Kasumi-1 (cell line): ENCODE measurements at places on chromosomes 7 and 10.

DNA sequence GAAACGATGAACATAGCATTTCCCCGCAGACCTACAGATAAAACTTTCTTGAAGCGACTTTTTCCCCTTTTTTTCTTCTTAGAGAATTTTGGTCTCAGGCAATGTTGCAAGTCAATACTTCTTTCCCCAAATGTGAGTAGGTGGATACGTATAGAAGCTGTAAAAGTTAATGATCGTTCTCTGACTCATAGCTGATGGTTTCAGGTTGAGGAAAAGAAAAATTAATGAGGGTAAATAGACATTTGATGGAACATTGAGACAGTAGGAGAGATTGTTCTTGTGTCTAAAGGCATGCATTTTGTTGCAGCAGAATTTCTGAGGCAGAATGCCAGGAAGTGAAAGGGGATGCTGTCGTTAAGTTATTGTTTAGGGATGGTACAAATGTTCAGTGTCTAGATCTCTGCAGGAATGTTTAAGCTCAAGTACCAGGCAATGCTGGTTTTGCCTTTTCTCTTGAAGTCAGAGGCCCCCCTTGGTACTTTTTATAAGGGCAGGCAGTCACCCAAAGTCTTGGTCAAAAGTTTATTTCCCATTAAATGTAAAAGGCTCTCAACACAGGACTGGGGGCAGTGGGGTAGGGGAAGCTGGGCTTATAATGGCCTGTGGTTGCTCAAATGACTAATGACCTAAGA lies 9.3 kb downstream of the TCF7L2 start:
- no peak for DNase-seq

GRCh38 chr7:45482451-45482850 lies 91.7 kb upstream of the ADCY1 start:
- DNase-seq = no peak

GRCh38 chr7:25314731-25315267 lies 86.5 kb upstream of the NPVF start:
- DNase-seq = no peak

GRCh38 chr7:112157072-112157471 lies 49.1 kb downstream of the DOCK4 start:
- peak; percentile 34 for DNase-seq

DNA sequence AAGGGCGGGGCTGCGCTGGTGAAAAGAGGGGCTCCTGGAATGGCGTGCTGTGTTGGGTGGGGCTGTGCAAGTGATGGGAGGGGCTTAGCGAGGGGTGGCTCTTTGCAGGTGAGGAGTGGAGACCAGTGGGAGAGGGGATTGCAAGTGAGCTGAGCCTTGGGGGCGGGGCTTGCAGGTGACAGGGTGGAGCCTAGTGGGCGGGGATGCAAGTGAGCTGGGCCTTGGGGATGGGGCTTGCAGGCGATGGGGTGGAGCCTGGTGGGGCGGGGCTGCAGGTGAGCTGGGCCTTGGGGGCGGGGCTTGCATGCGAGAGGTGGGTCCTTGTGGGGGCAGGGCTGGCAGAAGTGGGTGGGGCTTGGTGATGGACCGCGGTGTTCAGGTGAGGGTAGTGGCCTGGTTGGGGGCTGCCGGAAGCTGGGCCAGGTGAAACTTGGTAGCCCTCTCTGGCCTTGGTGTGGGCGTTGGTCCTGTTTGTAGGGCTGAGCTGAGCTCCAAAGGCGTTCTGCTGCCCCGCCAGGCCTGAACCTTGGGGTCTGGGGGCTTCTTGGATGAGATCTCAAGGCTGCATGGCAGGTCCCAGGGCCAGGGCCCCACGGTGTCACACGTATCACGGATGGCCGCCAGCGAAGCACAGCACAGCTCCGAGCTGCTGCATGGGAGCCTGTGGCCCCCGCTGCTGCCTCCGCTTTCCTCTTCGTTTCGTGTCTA lies 743 bp upstream of the PITRM1 start:
- no peak for DNase-seq

DNA sequence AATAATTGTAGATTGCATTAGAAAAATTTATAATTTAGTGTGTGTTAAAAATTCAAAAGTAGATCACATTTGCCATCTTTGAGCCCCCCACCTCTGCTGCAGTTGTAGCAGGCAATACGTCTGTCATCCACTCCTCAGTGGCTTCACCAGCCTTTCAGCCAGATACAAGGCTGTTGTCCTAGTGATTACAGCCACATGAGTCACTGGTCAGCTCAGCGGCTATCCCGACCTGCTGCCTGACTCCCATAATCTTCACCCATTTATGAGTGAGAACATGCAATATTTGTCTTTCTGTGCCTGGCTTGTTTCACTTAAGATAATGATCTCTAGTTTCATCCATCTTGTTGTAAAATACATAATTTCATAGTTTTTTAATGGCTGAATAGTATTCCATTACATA lies 9.2 kb downstream of the OR2A5 start:
- no peak for DNase-seq

GRCh38 chr10:70227548-70228320 lies 5.5 kb downstream of the PPA1 start:
- no peak for DNase-seq

GRCh38 chr10:20919481-20919880 lies 22.4 kb upstream of the NEBL start:
- DNase-seq = no peak
